ENCODE measurements at places on chromosomes 5 and 9.
A peak's percentile ranks its signal among the peaks of the same experiment; 100 is the strongest.

DNA sequence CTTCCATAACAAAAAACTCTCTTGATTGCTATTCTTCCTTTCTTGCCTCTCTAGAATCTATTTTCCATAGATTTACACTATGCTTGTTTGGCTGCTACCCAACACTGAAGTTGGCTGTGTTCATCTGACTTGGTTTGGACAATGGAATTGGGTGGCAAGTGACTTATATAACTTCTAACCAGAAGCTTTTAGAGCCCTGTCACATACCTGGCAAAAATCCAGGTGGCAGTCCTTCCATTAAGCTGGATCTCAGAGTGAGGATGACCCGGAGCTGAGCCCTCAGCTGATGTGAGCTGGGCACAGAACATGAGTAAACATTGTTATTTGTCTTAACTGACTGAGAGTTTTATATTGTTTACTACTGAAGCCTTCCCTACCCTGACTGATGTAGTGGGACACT is 225.7 kb downstream of the TLR4 start:
- no peak for DNase-seq

GRCh38 chr5:87541033-87541432 is 128.3 kb upstream of the CCNH start:
- peak; percentile 40 for DNase-seq

- DNase-seq: no peak
Observed at GRCh38 chr9:20361656-20362570, 260.4 kb downstream of the MLLT3 start.

DNA sequence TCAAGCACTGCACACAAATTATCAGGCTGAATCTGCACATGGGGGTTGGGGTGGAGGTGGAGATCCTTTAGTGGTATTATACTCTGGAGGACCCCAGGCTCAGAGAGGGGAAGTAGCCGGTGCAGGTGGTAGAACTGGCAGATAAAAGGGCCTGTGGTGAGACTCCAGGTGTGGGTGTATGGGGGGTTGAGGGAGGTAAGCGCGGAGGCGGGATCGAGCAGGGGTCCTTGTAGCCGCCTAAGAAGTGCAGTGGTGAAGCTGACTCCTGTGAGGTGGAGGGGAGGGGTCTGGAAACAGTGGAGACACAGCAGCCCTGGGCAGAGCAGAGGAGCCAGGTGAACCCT is 841 bp downstream of the ACSL6 start:
- no peak for DNase-seq

DNA sequence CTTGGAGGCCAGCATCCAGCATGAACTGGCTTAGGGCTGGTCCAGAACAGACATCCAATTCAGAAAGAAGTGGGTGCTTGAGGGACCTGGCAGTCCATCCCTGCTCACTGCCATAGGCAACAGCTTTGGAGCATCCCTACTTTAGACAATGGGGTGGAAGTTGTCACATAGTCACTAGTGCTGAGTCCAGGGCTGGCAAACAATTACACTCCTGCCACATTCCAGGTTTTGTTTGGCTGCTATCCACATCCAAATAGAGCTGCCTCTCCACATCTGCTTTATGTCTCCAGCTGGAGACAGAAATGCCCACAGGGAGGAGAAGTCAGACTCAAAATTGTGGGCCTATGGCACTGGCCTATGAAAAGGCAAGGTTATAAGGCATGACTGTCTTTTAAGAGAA is 7.0 kb downstream of the FSTL4 start:
- DNase-seq: no peak
